ENCODE measurements at places on chromosomes 4 and X.
A peak's percentile ranks its signal among the peaks of the same experiment; 100 is the strongest.

DNA sequence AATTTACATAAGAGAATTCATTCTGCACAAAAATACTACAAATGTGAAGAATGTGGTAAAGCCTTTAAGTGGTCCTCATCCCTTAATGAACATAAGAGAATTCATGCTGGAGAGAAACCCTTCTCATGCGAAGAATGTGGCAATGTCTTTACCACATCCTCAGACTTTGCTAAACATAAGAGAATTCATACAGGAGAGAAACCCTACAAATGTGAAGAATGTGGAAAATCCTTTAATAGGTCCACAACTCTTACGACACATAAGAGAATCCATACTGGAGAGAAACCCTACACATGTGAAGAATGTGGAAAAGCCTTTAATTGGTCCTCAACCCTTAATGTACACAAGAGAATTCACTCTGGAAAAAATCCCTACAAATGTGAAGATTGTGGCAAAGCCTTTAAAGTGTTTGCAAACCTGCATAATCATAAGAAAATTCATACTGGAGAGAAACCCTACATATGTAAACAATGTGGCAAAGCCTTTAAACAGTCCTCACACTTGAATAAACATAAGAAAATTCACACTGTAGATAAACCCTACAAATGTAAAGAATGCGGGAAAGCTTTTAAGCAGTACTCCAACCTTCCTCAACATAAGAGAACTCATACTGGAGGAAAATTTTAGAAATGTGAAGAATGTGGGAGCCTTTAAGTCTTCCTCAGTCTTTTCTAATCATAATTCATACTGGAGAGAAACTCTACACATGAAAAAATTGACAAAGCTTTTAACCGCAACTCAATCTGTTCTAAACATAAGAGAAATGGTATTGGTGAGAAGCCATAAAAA lies 37.4 kb downstream of the ZNF718 start:
- peak; percentile 15 for DNase-seq

DNA sequence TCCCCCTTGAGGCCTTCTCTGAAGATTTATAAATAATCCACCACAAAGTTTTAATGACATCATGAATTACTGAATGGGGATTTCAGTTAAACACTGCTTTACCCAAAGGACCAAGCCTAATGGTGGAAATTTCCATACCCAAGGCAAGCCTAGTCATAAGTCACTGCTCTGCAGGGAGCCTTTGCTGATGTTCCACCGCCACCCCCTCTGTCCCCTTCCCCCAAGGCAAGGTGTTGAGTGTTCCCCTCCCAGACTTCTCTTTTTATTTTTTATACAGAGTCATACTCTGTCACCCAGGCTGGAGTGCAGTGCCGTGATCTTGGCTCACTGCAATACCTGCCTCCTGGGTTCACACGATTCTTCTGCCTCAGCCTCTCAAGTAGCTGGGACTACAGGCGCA lies 76.4 kb upstream of the FUNDC1 start:
- no peak for DNase-seq

DNA sequence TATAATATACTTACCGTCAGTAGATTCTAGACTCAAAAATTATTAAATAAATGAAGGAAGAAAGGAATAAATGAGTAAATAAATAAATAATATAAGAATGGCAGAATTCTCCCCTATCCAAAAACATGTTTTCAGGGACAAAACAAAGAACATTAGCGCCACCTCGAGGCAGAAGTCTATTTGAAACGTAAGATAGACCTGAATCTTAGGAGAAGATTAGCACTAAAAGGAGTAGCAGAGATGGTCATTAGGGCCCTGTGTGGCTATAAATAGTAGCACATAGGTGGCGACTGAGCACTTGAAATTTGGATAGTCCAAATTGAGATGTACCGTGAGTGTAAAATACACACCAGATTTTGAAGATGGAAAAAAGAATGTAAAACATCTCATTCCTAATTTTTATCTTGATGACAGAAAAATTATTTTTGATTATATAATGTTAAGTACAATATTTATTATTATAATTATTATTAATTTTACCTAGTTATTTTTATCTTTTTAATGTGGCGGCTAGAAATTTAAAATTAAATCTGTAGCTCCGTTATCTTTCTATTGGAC lies 24.3 kb upstream of the SRD5A3 start:
- DNase-seq: no peak

- no peak for DNase-seq
Measured at GRCh38 chr4:109861271-109861670, 13.4 kb downstream of the LRIT3 start.

DNA sequence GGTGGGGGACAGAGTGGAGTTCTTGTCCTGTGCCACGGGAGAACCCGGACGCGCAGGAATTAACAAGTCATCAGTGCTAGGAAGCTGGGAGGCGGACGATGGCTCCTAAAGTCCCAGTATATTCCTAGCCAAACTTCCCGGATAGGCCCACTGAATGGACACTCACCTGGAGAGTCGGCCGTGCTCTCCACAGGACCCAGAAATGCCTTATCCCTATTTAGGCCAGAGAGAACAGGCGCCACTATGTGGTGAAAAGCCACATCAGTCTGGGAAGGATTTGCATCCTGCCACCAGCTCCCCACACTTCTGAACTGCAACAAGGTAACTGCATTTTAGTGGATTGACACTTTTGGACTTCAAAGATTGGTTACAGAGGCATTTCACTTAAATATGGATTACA lies 1.1 kb downstream of the CFAP299 start:
- peak; percentile 13 for DNase-seq

- DNase-seq: peak; percentile 76
Measured at GRCh38 chrX:23525531-23525930, 141.8 kb upstream of the PRDX4 start.

DNA sequence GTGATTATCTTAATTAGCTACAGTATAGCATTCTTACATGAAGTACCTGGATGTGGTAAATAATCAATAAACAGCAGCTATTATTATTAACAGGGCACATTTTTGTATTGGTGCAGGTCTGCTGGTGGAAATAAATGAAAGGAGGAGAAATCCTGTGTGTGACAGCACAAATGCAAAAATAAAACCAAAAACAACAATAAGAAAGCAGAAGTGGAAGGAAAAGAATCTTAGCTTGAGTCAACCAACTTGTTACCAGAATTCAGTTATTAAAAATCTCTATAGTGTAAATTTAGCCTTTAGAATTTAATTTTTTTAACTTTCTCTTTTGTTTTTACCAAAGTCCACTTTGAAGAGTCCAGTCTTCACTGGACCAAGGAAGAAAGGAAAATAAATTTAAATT lies 63.1 kb upstream of the LSM6 start:
- DNase-seq: no peak

- DNase-seq: no peak
Measured at GRCh38 chr4:157689476-157689875, 468.9 kb downstream of the GRIA2 start.

DNA sequence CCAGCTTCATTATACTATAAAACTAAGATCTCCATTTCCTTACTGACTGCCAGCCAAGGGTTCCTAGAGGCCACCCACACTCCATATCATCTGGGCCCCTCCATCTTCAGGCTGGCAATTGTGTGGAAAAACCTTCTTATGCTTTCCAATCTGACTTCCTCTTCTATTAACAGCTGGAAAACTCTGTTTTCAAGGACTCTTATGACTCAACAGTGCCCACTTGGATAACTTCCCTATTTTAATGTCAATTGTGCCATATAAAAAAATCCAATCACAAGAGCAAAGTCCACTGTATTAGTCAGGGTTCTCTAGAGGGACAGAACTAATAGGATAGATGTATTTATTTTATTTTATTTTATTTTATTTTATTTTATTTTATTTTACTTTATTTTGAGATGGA lies 41.0 kb upstream of the CPEB2 start:
- DNase-seq: no peak

DNA sequence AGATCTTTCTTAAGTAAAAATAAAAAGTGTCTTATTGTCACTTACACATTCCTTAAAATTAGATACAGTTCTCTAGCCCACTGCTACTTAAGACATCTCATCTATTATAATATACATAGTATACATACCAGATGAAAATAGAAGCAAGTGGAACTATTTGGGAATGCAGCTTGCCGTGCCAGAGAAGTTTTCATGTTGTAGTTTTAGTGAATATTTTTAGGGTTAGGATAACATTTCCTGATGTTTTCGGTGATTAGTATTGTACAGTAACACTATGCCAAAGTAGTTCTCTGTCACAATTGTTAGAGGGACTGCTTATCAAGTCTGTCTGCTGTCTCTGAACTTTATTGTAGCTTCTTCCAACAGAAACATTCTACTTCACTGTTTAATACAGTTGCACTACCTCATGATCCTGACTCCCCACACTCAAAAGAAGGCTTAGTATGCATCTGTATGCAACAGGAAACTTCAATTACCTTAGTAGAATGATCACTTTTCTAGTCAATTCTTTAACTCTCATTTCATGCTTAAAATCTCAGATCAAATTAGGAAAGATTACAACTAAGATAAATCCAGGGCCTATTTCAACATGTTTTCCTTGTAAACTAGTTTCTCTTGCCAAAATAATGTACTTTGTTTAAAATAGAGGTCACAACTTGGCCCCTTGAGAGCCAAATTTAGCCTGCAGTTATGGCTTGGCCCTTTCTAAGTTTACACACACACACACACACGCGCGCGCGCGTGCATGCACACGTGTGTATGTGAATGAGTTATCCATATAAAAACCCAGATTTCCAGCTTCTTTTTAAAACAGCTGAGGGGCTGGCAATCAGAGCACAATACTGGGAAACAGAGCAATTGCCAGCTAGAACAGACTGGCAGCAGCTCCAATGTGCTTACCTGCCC lies 42.3 kb upstream of the SRPX start:
- DNase-seq: no peak

- no peak for DNase-seq
Measured at GRCh38 chr4:178316211-178316610, 874.0 kb upstream of the AGA start.

DNA sequence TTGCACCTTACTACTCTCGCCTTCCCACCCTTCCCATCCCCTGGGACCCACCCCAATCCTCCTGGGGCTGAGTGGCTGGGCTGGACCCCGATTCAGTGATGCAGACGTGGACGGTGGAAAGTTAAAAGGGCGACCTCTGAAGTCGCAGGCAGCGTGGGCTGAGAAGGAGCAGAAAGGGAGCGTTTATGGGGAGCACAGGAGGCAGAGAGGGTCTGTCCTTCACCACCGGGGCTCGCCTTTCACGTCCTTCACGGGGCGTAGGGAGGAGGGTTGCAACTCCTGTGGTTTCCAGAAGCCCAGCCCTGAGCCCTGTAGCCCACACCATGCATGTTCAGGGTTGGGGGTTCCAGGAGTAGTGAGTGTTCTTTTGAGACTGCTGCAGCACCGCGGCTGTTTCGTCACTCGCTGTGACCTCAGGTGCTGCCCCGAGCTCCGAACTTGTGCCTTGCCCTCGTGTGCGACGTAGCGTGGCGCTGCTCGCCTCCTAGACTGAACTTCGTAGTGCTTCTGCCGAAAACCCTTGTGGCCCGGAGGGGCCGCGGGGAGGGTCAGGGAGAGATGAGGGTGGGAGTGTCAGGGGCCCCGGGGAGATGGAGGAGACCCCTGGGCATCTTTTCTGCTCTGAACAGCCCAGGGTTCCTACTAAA lies 1.6 kb downstream of the NHS start:
- no peak for DNase-seq

- DNase-seq: no peak
Measured at GRCh38 chr4:41384992-41385391, 128.3 kb downstream of the UCHL1 start.

GRCh38 chr4:136867465-136867864 lies 664.8 kb downstream of the PCDH18 start:
- no peak for DNase-seq

DNA sequence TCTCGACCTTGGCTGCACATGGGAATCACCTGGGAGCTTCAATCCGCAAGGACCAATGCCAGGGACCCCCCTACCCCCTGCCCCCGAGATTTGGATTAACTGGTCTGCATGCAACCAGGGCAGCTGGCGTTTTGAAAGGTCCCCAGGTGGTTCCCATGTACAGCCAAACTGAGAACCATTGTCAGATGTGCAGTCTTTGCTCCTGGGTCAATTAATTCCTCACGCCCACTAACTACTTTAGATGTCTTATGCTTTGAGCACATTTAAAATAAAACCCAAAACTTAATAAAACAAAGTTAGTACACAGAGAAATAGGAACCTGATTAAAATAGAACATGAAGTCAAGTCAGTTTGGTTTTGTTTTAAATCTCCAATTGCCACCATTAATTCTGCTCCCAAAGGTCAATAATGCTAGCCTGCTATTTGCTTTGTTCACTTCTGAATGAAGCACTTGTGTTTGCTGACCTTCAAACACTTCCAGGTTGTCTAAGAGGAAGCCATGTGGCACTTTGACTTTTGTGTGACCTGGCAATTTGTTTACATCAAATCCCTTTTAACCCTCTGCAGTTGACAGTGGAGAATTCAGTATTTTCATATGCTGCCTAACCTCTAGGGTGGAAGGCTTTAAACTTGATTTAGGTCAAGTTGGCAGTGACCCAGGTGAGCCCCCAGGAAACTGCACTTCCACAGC lies 27.2 kb upstream of the TMSB4X start:
- DNase-seq: no peak
